T-helper 2 cell treated with Interferon-gamma antibody and Interleukin-4, amounts not matched to agents 5 μg/mL and 100 μg/mL, for 36 hours (primary cell): ENCODE measurements at places on chromosomes 1 and 21.

- no peak overlapping the region for H3K27ac ChIP-seq
- H3K36me3 ChIP-seq, result no peaks in the 10 kb centered on the region
- H3K4me1 ChIP-seq, result no peaks in the 10 kb centered on the region
- peaks cover 5% of the 10 kb centered on the region for H3K27me3 ChIP-seq
Observed at GRCh38 chr1:54453022-54453421, 46.8 kb upstream of the SSBP3 start.

DNA sequence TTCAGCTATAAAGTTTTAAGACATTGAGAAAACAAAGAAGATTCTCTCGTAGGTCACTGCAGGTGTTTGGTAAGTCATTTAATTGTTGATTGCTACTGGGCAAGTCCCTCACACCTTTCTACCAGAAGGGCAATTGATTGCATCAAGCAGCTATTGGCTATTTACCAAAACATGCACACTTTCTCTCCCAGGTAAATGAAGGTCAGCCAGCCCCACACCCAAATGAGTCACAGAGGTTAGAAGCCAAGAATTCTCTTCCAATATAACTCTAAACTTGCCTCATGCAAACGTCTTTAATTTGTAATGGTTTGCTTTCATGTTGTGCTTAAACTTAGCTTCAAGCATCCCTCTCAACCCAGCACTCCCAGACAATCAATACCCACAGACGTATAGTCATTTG is 475.3 kb upstream of the ADGRL2 start:
- H3K4me1 ChIP-seq, result no peaks in the 10 kb centered on the region
- DNase-seq, result no peak
- no peak overlapping the region for H3K27ac ChIP-seq
- no peaks in the 10 kb centered on the region for H3K27me3 ChIP-seq
- no peaks in the 10 kb centered on the region for H3K36me3 ChIP-seq

DNA sequence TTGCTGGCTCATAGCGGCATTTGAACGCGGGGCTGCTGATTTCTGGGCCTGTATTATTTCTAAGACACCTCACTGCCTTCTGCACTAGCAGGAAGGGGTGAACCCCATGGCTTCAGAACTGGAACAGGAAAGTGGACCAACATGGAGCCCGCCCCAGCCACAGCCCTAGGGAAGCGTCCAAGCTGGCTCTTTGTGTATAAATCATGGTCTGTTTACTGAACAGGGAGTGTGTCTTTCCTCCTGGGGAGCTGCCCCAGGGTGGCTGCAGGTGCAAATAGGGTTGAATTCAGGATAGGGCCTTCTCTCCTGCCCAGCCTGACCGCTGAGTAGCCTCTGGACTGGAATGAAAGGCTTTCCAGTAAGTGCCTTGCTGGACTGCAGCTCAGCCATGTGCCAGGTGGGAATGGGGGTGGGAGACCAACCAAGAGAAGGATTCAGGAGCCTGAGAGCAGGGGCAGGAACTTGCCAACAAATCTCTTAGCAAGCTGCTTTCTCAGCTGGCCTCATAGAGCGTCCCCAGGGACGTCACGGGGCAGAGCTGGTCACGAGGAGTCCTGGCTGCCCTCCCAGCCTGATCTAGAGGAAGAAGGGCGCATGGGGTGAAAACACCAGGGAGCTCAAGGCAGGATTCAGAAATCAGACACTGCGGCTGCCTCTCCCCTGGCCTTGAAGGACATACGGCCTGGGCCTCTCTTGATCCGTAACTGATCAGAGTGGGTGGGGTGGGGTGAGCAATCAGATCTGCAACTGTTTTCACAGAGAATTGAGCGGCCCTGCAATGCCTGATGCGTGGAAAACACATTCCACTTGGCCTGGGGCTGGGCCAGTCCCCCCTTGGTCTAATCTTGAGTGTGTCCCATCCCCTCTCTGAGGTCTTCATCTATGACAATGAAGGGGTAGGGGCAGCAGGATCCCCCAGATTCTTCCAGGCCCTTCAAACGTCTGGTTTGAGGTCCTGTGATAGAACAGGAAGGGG is 56.5 kb upstream of the SELENON start:
- no peaks in the 10 kb centered on the region for H3K4me1 ChIP-seq
- H3K27ac ChIP-seq, result no peak overlapping the region
- H3K4me3 ChIP-seq, result no peak overlapping the region
- H3K27me3 ChIP-seq, result peaks cover 22% of the 10 kb centered on the region
- no peak for DNase-seq

DNA sequence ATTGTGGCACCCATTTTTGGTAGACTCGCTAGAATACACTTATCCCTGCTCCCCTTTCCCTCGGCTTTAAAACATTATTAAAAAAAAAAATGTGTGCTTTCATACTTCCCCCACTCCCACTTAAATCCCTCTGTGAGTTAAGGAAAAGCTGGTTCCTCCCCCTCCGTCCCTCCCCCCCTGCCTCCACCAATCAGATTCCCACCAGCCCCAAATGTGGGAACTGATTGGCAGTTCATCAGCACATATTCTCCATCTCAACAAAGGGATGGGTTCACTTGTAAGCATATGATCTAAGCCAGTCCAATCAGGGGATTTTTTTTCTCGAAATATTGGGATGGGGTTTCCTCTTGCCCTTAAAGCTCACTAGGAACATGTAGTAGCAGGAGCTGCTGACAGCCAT is 10.8 kb upstream of the FYB2 start:
- no peak for DNase-seq
- no peaks in the 10 kb centered on the region for H3K36me3 ChIP-seq
- H3K27ac ChIP-seq, result no peak overlapping the region
- H3K4me1 ChIP-seq, result no peaks in the 10 kb centered on the region

GRCh38 chr1:113875714-113876113 is 4.2 kb upstream of the PTPN22 start:
- H3K27ac ChIP-seq, result peak overlapping the region; percentile 15
- DNase-seq, result no peak
- H3K4me1 ChIP-seq, result peaks cover 74% of the 10 kb centered on the region
- H3K4me3 ChIP-seq, result peak overlapping the region; percentile 8

DNA sequence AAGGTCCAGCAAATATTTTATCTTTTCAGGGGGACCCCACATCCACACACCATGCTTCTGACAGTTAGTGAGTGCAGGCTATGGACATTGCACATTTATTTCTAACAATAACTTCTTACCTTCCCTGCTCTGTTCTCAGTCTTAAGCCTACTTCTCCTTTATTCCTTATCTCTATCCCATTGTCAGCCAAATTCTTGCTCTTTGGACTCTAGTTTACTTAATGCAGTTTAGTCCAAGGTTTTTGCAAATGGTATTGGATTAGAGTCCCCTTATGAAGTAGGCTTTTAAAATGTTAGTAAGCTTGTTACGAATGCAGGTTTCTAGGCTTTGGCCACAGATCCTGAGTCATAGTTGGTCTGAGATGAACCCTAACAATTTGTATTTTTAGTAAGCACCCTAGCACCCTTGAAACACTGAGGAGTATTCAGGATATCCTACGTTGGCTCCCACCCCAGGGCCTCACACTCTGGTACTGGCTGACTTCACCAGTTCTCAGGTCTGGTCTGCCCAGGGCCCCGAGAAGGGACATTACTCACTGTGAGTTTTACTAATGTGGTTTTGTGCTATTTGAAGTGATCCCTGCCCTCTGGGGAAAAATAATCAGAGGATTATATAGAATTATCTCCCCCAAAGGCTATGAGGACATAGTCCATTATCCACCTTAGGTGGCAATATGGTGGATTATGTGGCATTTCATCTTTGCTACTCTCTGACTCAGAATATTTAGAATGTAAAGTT is 239.5 kb downstream of the TGFB2 start:
- no peaks in the 10 kb centered on the region for H3K4me1 ChIP-seq
- H3K27ac ChIP-seq, result no peak overlapping the region
- no peak overlapping the region for H3K4me3 ChIP-seq
- H3K36me3 ChIP-seq, result no peaks in the 10 kb centered on the region

- H3K27ac ChIP-seq, result no peak overlapping the region
- no peak for DNase-seq
- peaks cover 6% of the 10 kb centered on the region for H3K27me3 ChIP-seq
Observed at GRCh38 chr1:162215902-162216301, 146.4 kb downstream of the NOS1AP start.

- no peaks in the 10 kb centered on the region for H3K27me3 ChIP-seq
- H3K4me3 ChIP-seq, result peak overlapping the region; percentile 51
- H3K27ac ChIP-seq, result peak overlapping the region; percentile 52
- peak; percentile 58 for DNase-seq
Observed at GRCh38 chr1:1371364-1371745, 3.7 kb downstream of the AURKAIP1 start.
